ENCODE measurements at places on chromosomes 12 and 14.

- DNase-seq = peak; percentile 65
Observed at GRCh38 chr14:75879031-75879430, 102.8 kb downstream of the TGFB3 start.

DNA sequence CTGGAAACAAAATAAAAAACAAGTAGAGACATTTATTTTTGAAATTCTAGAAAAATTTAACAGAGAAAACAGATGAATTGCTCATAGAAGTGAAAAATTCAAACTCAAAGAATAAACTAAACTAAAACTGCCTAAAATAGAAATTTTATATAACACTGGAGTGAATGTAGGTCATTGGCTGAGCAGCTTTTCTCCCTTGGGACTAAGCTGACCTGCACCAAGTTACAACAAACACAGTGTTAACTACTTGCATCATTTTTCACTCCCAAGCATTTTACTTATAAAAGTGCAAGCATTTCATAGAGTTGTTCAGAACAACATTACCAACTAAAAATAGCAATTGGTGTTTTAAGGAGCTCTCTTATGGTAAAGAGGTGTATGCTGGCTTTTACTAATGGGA lies 298.1 kb downstream of the MED13L start:
- no peak for DNase-seq

GRCh38 chr14:101121508-101122139 lies 218.1 kb upstream of the RTL1 start:
- DNase-seq = no peak

- DNase-seq = no peak
Observed at GRCh38 chr12:117039891-117040309, 59.3 kb downstream of the TESC start.

DNA sequence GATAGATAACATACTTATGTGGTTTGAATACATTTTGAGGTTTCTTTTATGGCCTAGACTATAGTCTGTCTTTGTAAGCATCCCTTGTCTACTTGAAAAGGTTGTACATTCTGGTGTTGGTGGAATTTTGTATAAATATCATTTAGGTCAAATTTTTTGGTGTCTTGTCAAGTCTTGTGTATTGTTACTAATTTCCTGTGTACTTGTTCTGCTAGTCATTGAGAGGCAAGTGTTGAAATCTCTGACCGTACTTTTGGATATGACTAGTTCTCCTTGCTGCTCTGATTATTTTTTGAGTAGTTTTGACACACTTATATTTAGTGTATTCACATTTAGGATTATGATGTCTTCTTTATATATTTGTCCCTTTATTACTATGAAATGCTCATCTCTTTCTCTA lies 219.6 kb downstream of the CCDC91 start:
- DNase-seq = no peak

DNA sequence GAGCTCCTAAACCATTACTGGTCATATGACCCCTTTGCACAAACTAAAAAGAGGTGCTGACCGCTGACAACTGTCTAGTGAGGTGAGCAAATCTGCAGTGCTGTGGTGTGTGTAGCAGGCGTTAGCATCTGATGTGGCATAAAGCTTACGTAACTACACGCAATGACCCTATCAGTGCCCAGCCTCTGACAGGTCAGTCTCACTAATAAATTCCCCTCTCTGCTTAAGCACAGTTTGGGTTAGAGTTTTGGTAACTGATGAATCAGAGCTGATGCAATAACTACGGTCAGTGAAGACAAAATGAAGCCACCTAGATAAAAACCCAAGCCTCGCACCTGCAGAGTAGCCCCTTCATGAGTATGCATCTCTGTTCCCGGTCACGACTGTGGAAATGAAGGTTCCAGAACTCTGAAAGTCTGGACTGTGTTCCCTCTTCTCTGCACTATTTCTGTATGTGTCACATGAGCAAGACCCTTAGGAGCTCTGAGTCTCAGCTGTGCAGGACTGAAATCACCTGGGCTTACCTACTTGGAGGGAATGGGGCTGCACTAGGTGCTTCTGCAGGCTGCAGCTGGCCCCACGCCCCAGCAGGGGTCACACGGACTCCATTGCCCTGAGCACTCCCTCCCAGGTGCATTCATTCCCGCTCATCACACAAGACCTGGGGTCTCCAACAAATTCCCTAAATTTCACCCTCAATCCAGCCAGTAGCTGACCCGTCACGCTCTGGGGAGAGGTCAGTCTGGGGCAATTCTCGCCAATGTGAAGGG lies 54.4 kb downstream of the RIMBP2 start:
- no peak for DNase-seq

GRCh38 chr14:68702135-68702534 lies 90.7 kb downstream of the ZFP36L1 start:
- no peak for DNase-seq

All from inflammatory macrophage treated with lipopolysaccharide for 4 hours (primary cell).